ENCODE measurements at places on chromosomes 6 and 20. TPM values are rescaled to one million over a fixed set of nuclear protein-coding genes. Genes with fewer than 3 reads are reported as not detected.

TBC1D32 gene
- total RNA-seq: 10.2 TPM

GNMT gene
- total RNA-seq: 0.30 TPM

SAMD10 gene
- 4.5 TPM for total RNA-seq

SLC44A4 gene
- not detected for total RNA-seq

SGK2 gene
- total RNA-seq: 0.33 TPM

C6orf141 gene
- total RNA-seq: 29.9 TPM

SLC22A23 gene
- 11.9 TPM for total RNA-seq

GTSF1L gene
- not detected for total RNA-seq

Data from MCF 10A (cell line).